Omental fat pad (tissue), 4 donors: ENCODE measurements at places on chromosomes 16 and 17.

GRCh38 chr16:51635181-51635580 lies 484.1 kb upstream of the SALL1 start:
- DNase-seq: no peak

- no peak for DNase-seq
These were observed 20.7 kb downstream of the NXN start for GRCh38 chr17:958712-959451.

- no peak for DNase-seq
These were observed 138.3 kb upstream of the HSBP1 start for GRCh38 chr16:83669456-83669855.

GRCh38 chr17:6361733-6362132 lies 73.2 kb downstream of the AIPL1 start:
- DNase-seq: no peak

- no peak for DNase-seq
These were observed 126.1 kb downstream of the PITPNC1 start for GRCh38 chr17:67503184-67503583.

DNA sequence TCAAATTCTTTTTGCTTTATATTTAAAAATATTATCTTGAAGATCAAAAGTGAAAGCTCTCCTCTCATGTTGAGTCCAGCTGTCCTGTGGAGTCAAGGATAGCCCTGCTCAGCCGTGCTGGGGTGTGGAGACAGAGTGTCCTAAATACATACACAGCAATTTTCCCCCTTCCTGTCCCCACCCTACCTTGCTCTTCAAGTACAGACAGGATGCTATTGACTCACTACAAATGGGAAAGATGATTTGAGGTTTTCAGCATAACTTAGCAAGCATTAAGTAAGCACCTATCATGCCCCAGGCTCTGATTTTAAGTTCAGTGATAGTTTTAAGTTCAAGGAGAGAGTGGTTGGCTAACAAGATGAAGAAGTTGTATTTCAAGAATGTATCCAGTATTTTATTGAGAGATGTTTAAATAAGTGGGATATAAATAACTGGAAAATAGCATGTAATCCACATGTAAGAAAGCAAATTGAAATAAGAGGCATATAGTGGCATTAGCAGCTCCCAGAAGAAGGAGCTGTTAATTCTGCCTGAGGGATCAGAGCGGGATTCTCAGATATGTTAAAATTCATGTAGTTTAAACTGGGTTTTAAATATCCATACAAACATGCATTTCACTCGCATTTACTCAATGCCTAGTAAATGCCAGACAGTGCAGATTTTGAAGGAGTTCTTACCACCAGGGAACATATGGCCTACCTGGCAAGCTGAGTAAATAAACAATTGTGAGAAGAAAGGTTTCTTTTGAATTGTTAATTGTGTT lies 183.5 kb upstream of the ANKFN1 start:
- DNase-seq: no peak

DNA sequence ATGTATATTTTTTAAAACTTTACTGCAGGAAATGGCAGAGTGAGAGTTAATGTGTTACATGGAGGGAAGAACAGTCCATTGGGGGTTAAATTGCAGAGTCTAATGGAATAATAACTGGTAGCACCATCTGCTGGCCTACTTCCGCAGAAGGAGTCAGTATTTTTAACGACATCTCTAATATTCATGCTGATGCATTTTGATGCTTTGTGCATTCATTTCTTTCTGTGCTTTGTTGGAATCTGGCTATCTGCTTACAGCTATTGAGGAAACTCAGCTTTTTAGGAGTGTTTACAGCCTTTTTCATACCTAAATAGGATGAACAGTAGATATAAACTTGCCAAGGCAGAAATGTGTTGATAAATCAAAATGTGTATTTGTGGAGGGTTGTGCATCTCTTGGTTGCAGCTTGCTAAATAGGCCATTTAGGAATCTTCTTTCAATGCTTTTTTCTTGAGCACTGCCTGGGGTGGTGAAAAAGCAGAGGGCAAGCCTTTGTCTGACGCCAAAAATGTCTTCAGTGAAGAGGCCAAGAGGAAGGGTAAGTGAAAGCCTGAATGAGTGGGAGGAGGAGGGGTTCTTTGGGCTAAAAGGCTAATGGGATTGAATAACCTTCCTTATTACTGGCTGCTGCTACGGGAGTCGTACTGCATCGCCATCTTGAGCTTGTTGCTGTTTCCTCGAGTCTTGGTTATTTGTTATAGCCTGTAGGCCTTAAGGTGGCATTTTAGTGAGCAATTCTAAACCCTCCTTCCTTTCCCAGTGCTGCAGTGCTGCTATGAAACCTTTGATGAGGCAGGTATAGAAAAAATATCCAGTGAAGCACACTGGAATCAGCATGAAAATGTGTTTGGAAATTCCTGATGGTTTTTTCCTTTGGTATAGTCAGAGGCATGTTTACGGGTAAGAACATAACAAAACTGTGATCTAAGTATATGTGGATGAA lies 153.3 kb downstream of the CHD9 start:
- DNase-seq: no peak

DNA sequence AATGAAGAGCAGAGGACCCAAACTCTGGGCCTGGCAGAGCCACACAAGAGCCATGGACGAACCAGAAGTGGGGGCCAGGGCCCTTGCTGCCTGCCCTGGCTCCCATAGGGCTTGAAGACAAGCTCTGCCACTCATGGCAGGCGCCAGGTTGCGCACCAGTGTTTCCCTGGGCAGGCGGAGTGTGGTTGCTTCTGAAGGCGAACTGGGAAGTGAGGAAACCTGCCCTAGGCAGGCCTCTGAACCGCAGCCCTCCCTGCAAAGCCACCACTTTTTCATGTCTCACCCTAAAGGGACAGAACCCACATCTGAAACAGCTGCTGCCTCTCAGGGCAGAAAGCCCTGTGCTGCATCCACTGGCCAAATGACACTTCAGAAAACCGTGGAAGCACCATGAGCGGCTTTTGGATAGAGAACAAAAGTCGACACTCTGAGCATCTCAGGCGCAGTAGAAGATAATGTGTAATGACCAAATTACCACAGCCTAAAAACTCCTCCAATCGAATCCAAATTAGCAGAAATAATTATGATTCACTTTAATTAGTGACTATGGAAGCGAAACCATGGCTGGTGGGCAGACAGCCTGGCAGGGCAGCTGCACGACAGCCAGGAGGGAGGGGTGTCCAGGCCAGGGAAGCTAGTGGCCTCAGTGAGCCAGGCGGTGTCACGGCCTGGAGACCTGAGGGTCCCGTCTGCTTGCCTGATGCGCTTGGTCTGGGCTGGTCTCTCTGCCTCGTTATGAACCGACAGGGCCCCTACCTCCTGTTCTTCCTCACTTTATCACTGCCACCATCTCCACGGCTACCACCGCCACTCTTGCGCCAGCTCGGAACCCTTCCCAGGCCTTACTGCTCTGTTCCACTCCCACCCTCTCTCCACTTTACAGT lies 59.1 kb downstream of the PRMT7 start:
- no peak for DNase-seq

DNA sequence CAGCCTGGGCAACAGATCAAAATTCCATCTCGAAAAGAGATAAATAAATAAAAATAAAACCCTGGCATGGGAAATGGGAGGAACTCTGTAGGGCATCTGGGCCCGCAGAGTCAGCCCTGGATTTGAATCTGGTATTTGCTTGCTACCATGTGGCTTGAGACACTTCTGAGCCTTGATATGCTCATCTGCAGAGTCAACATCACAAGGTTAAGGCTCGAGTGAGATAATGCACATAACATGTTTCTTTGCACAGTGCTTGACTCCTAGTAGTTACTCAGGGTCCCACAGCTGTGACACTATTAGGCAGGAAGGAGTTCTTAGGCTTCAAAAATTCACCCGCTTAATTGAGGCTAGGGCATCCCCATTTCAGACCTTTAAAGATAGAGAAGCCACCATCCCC lies 21.3 kb downstream of the CDK5RAP3 start:
- no peak for DNase-seq

DNA sequence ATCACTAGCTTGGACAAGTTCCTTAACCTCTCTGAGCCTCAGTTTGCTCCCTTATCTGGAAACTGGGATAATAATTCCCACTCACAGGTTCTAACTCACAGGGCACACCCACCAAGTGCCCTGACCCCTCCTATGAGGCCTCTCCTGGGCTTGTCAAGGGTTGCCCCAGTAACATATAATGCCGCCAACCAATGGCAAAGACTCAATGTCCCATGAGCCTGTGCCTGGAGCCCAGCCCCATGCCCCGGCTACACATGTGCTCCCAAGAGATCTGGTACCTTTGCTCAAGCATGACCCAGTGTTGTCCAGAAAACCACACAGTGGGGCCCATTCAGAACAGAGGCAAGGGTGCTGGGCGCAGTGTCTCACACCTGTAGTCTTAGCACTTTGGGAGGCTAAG lies 8.5 kb upstream of the FBXL19 start:
- no peak for DNase-seq
